ENCODE measurements at places on chromosomes 16 and 17. TPM values are rescaled to one million over a fixed set of nuclear protein-coding genes. Genes with fewer than 3 reads are reported as not detected.
A peak's percentile ranks its signal among the peaks of the same experiment; 100 is the strongest.

GRCh38 chr16:6165330-6165979, 1067.9 kb upstream of the EEF2KMT start:
- no peak for DNase-seq

- no peak for DNase-seq
Observed at GRCh38 chr17:1201132-1201702, 21.4 kb upstream of the ABR start.

- no peak for DNase-seq
Observed at GRCh38 chr17:78461799-78462053, 83.3 kb downstream of the PGS1 start.

Gene PRR15L
- total RNA-seq: not detected

DNA sequence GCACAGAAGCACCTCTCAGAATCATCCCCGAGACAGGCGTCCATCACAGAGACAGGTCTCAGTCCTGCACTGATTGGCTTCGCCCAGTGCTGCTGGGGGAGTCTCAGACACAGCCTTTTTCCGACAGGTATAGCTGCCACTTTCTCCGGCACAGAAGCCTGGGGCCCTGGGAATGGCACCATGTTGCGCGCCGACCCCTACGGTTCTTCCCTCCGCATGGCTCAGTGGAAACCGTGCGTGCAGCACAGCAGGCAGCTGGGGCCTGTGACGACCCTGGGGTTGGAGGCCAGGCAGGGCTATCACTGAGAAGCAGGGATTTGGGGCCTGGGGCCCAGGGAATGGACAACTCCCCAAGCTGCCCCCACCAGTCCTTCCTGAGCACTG, 29.7 kb upstream of the CDH15 start:
- no peak for DNase-seq

- DNase-seq: no peak
Observed at GRCh38 chr16:25585526-25585925, 106.2 kb upstream of the HS3ST4 start.

DNA sequence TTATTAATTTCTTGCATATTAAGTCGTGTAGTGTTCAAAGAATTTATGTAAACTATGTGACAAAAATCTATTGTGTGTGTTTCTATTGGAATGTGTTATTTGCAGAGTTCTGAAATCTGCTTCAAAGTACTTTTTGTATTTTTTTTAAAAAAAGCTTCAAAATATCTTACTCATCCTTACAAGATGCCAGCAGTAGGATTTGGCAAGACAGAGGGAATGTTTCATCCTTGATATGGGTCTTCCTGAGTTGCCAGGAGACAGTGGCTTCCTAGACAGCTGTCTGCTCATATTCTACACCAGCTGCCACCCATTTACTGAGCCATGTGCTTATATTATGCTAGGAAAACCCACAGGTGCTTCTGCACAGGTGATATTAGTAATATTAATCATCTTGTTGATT, 36.4 kb downstream of the EFCAB5 start:
- DNase-seq: no peak

GRCh38 chr17:82802075-82802780, 37.6 kb downstream of the ZNF750 start:
- DNase-seq: no peak

Gene OMG
- not detected for total RNA-seq

DNA sequence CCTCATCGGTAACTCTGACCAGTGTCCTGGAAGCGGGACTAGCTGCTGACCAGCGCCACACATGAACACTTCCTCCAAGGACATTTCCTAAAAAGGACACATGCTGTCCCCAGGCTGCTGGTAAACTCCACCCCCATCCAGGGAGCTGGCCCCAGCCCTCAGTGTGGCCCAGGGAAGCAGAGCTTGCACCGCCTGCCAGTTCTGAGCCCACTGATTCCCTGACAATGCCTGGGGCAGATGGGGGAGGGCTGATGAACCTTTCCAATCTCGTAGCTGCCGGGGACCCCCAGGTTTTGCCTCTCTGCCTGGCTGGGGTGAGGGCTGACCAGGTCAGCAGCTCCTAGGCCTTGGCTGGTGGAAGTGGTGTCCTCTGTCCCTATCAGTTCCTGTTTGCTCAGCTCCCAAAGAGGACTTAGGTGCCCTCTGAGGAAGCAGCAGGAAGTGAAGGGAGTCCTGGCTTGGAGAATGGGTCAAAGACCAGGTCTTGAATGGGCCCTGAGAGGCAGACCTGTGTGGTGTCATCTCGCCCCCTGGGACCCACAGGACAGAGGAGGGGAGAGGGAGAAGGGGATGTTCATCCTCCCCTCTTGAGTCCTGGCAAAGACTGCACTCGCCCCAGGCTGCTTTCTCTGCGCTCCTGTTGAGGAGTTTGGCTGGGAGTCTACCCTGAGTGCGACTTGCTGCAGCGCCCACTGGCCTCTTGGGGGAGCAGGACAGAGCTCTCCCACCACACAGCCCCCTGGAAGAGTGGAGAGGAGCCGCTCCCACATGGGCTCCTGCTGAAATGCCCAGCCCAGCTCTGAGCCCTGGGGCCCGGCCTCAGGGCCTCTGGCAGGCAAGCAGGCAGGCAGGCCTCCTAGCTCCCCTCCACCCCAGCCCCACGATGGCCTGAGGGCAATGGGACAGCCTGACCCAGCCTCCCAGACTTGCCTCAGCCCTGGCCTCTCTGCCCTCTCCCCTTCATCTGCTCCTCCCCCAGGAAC, 16.8 kb downstream of the PDK2 start:
- DNase-seq: peak; percentile 89

GRCh38 chr17:49939318-49939717, 29.7 kb upstream of the DLX4 start:
- DNase-seq: no peak

- no peak for DNase-seq
Observed at GRCh38 chr16:48405153-48405552, 19.9 kb upstream of the SIAH1 start.

DNA sequence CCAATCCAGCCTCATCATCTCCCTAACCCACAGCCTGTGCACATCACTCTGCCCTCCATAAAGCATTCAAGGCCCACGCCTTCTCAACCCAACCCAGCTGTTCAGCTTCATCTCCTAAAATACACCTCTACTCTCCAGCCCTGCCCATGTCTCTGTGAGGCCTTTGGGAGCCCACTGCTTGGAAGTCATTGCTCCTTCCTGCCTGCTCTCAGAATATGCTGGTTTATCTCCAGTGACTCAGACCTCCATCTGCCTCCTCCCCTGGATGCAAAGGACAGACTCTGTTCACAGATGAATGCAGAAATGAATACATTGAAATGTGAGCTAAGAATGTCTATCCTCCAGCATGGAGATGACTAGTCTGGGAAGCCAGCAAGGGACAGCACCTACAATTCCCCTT, 19.0 kb downstream of the KCNG4 start:
- no peak for DNase-seq

Measured in ascending aorta (tissue), 2 donors.